ENCODE measurements at places on chromosomes 3 and 15. TPM values are rescaled to one million over a fixed set of nuclear protein-coding genes. Genes with fewer than 3 reads are reported as not detected.

GRCh38 chr3:25046911-25047771 lies 380.9 kb upstream of the RARB start:
- no peak for DNase-seq

- no peak for DNase-seq
Measured at GRCh38 chr3:194261581-194262063, 89.5 kb downstream of the CPN2 start.

- no peak for DNase-seq
Measured at GRCh38 chr15:33375236-33375635, 64.5 kb downstream of the RYR3 start.

DNA sequence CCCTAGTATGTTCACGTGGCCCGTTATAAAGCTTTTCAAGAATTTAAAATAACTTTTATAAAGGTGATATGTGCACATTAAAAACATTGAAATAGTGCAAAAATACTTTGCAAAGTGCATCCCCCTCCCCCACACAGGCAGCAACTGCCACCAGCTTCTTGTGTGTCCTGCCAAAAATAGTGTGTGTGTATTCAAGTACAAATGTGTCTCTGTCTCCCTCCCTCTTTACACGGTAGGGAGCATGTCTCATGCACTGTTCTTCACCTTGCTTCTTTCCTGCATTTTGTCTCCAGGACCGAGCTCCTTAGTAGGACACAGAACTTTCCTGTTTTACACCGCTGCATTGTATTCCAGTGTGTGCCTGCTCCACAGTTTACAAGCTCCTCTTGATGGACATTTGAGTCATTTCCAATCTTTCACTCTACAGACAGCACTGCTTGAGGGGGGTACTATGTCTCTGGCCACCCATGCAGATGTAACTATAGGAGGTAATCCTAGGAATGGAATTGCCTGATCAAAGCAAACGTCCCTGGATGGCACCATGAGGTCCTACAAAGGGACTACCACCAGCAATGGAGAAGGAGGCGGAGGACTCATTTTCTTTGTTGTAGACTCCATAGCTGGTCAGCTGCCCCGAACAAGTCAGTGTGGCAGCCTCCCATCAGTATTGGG lies 52.4 kb downstream of the SLC6A6 start:
- no peak for DNase-seq

GRCh38 chr15:29410338-29410737 lies 140.7 kb upstream of the NSMCE3 start:
- DNase-seq, result no peak

- DNase-seq, result no peak
Measured at GRCh38 chr3:180319461-180319860, 282.5 kb upstream of the TTC14 start.

GRCh38 chr15:29736744-29737020 lies 85.6 kb downstream of the TJP1 start:
- DNase-seq, result no peak

DNA sequence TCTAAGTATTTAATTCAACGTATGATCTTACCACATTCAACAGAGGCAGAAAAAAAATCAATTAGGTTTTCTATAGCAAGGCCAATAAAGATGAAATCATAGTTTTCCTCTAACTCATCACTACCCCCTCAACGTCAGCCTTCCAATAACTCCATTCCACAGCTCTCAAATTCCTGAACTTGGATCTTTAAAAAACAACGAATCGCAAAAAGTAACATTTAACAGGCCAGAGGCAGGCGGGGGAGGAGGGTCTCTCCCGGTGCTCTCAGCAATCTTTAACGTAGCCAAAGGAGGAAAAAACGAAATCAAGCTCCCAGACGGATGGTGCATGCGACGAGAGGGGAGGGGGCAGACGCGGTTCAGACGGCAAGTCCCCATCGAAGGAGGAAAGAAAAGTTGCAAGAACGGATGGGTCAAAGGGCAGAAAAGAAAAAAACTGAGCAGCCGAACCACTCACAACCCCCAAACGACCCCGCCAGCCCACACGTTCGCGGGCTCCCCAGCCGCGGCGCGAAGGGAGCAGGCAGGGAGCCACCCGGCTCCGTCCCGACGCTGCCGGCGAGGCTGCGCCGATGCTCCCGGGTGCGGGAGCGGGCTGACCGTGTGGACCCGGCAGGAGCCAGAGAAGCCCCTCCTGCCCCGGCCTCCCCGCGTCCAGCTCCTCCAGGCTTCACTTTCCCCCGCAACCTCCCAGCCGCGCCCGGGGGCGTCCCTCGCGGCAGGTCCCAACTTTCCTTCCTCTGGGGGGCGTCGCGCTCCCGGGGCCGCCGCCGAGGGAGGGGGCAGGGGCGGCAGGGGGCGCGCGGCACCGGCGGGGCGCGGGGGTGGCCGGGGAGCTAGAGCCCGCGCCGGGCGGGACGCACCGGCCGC lies 703 bp downstream of the PEAK1 start:
- DNase-seq, result peak; percentile 56

The CNTN4 gene
- 2.6 TPM for total RNA-seq

The ACKR2 gene
- total RNA-seq, result 0.43 TPM

The GTF2A2 gene
- 126 TPM for total RNA-seq

The BNC1 gene
- 0.16 TPM for total RNA-seq

The STARD5 gene
- 2.3 TPM for total RNA-seq

The ETV5 gene
- 5.9 TPM for total RNA-seq

The GABRA5 gene
- not detected for total RNA-seq

The DPH6 gene
- 17.6 TPM for total RNA-seq

The CCNDBP1 gene
- 47.7 TPM for total RNA-seq

Data from Right ventricle myocardium superior (tissue), 1 donor.